ENCODE measurements at places on chromosomes 2 and 18. TPM values are rescaled to one million over a fixed set of nuclear protein-coding genes. Genes with fewer than 3 reads are reported as not detected.

GRCh38 chr2:165240916-165241315 lies 1.7 kb downstream of the SCN2A start:
- DNase-seq = no peak
- no peaks in the 10 kb centered on the region for H3K36me3 ChIP-seq
- H3K27me3 ChIP-seq = no peaks in the 10 kb centered on the region
- no peaks in the 10 kb centered on the region for H3K4me1 ChIP-seq
- no peak overlapping the region for H3K27ac ChIP-seq

GRCh38 chr18:45050712-45051601 lies 370.3 kb downstream of the SETBP1 start:
- H3K27me3 ChIP-seq = no peaks in the 10 kb centered on the region
- peak overlapping the region; percentile 33 for H3K27ac ChIP-seq

- no peak overlapping the region for H3K4me3 ChIP-seq
- no peaks in the 10 kb centered on the region for H3K27me3 ChIP-seq
- DNase-seq = no peak
Measured at GRCh38 chr2:108858894-108859293, 72.3 kb downstream of the CCDC138 start.

DNA sequence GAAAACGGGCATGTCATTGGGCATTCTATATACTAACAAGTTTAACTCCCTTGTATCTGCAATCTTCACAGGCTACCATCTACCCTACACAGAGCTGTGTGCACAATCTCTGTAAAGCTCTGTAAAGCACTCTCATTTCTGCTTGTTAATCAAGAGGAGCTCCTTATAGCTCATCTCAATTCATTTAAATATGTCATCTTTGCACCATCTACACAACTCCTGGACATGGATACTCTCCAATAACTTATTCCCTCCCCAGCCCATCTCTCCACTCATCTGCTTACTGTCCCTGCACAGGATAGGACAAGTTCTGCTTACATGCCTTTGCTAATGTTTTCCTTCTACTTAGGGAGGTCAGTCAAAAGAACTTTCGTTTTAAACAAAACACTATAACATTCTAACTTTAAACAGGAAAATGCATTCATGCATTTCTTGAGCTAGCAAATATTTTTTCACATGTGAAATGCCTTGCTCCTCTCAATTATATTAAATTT lies 61.4 kb downstream of the DPP4 start:
- no peak overlapping the region for H3K27ac ChIP-seq
- H3K4me3 ChIP-seq = no peak overlapping the region
- H3K27me3 ChIP-seq = no peaks in the 10 kb centered on the region
- no peak for DNase-seq
- no peaks in the 10 kb centered on the region for H3K4me1 ChIP-seq

GRCh38 chr18:11991021-11991795 lies 9.9 kb downstream of the IMPA2 start:
- no peak for DNase-seq
- no peaks in the 10 kb centered on the region for H3K27me3 ChIP-seq
- no peaks in the 10 kb centered on the region for H3K36me3 ChIP-seq
- H3K4me3 ChIP-seq = no peak overlapping the region
- H3K4me1 ChIP-seq = peaks cover 25% of the 10 kb centered on the region

DNA sequence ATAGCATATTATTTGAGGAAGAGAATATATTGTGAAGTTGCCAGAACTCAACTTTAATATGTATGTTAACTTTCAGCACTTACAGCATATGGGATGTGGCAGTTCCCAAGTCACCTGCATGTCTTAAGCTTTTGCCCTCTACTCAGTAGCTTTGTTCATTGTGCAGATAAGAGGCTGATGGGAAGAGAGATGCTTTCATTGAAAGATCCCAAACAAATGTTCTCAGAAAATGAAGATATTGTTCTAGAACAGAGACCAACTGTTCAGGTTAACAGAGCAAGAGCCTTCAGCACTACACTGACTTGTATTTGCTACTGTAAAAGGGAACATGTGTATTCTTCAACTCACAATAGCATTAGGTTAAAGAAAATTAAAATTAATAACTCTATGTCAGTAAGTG lies 28.1 kb downstream of the GAREM1 start:
- no peak for DNase-seq
- no peak overlapping the region for H3K27ac ChIP-seq
- no peaks in the 10 kb centered on the region for H3K36me3 ChIP-seq
- no peaks in the 10 kb centered on the region for H3K27me3 ChIP-seq
- H3K4me3 ChIP-seq = no peak overlapping the region
- H3K4me1 ChIP-seq = no peaks in the 10 kb centered on the region

- no peak overlapping the region for H3K27ac ChIP-seq
- no peak for DNase-seq
- peaks cover 19% of the 10 kb centered on the region for H3K36me3 ChIP-seq
- H3K4me3 ChIP-seq = no peak overlapping the region
Measured at GRCh38 chr2:31354837-31355236, 59.7 kb downstream of the XDH start.

DNA sequence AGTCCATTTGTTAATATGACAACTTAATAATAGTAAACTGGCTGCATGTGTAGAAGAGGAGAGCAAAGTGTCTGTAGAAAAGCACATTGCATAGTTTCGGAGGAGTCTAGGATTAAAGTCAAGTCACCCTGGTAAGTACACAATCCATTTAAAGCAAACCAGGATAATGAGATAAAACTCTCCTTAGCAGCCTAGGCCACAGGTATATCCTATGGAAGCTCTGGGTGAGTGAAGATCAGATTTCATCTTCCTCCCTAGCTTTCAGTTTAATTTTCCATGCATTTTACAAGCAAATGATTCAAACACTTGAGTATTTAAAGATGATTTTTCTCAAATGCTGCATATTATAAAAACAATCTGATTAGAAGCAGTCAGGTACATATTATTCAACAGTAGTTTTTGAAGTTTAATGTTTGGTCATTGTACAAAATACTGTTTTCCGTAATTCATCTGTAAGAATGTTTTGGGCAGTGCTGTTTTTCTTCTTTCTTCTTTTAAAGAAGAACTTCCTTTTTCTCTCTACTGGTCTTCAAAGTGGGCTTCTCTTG lies 10.2 kb downstream of the CERS6 start:
- no peak overlapping the region for H3K27ac ChIP-seq
- H3K4me1 ChIP-seq = peaks cover 18% of the 10 kb centered on the region
- DNase-seq = no peak
- no peaks in the 10 kb centered on the region for H3K36me3 ChIP-seq
- no peaks in the 10 kb centered on the region for H3K27me3 ChIP-seq
- no peak overlapping the region for H3K4me3 ChIP-seq

DNA sequence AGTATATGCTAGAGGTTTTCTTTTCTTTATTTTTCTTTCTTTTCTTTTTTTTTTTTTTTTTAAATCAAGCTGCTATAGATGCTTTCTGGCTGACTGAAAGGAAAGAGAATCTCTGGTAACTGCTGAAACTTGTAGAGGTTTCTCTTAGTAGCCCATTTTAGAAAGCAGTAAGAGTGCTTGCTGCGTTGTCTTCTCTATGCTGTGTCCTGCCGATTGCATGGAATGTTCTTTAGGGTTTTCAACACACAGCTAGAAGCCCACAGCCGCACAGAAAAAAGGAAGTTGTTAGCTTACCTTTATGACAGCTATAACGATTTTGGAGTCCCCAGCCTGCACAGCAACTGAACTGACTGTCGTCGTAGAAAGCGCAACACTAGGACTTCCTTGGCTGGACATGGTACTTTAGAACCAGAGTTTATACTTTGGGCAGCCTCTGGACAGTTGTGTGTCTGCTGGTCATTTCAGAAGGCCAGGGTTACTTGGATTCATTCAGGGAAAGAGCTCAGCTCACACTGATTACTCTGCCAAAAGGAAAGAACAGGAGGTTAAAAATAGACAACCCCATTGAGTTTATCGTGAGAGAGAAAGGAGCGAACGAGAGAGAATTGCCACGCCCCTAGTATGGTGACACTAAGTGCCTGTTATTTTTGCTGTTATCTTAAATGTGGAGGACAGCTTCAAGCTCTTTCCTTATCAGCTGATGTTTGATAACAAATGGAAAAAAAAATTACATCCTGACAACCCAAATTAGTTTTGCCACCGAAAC lies at the start of gene CCDC141:
TSS of gene CCDC141 (minus strand) at position 592 of the 766 bp plus-strand sequence. CDS start at position 396, 196 bp downstream.
- H3K4me1 ChIP-seq = peaks cover 19% of the 10 kb centered on the region
- H3K27me3 ChIP-seq = no peaks in the 10 kb centered on the region
- peaks cover 5% of the 10 kb centered on the region for H3K36me3 ChIP-seq
- peak; percentile 39 for DNase-seq
- H3K4me3 ChIP-seq = peak within 1 kb of the TSS; percentile 37

DNA sequence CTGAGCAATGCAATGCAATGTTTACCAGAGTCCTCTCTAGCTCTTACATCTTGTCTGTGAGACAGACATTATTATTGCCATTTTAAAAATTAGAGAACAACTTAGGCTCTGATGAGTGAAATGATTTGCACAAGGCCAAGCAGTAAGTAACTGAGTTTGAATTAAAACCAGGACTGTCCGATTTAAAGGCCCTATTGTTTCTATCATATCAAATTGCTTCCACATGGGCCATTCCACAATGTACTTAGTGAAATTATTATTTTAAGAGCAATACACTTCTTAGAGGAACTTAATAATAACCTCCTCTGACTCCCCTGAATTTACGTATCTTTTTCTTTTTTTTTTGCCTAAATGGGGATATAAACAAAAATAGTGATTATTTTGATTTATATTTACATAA lies 64.6 kb downstream of the PLCL1 start:
- DNase-seq = no peak
- no peak overlapping the region for H3K4me3 ChIP-seq
- H3K27ac ChIP-seq = no peak overlapping the region
- no peaks in the 10 kb centered on the region for H3K27me3 ChIP-seq
- no peaks in the 10 kb centered on the region for H3K36me3 ChIP-seq
- no peaks in the 10 kb centered on the region for H3K4me1 ChIP-seq

GRCh38 chr2:74751981-74752851 lies 81.7 kb upstream of the HK2 start:
- no peaks in the 10 kb centered on the region for H3K36me3 ChIP-seq
- peaks cover 2% of the 10 kb centered on the region for H3K27me3 ChIP-seq
- no peak for DNase-seq
- H3K4me3 ChIP-seq = no peak overlapping the region

- no peaks in the 10 kb centered on the region for H3K27me3 ChIP-seq
- DNase-seq = no peak
- H3K27ac ChIP-seq = no peak overlapping the region
- H3K4me3 ChIP-seq = no peak overlapping the region
- no peaks in the 10 kb centered on the region for H3K4me1 ChIP-seq
- no peaks in the 10 kb centered on the region for H3K36me3 ChIP-seq
Measured at GRCh38 chr2:208984376-208985090, 439.3 kb upstream of the MAP2 start.

DNA sequence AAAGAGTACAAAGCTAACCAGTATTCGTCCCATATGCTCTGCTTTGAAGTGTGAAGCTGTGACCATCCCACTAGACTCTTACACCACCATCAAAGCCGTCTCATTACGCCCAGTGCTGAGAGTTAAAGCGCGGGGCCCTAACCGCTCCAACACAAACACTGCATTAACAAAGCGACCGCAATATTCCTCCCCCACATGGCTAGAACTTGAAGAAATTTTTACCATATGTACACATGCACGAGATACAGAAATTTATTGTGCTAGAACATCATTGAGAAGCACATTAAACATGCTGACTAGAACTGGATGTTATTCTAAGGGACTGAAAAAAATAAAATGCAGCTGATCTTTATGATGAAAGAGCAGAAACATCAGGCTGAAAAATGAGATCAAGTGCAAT lies 20.5 kb downstream of the FTCDNL1 start:
- H3K27ac ChIP-seq = no peak overlapping the region
- H3K36me3 ChIP-seq = no peaks in the 10 kb centered on the region
- no peaks in the 10 kb centered on the region for H3K4me1 ChIP-seq
- no peak for DNase-seq

DNA sequence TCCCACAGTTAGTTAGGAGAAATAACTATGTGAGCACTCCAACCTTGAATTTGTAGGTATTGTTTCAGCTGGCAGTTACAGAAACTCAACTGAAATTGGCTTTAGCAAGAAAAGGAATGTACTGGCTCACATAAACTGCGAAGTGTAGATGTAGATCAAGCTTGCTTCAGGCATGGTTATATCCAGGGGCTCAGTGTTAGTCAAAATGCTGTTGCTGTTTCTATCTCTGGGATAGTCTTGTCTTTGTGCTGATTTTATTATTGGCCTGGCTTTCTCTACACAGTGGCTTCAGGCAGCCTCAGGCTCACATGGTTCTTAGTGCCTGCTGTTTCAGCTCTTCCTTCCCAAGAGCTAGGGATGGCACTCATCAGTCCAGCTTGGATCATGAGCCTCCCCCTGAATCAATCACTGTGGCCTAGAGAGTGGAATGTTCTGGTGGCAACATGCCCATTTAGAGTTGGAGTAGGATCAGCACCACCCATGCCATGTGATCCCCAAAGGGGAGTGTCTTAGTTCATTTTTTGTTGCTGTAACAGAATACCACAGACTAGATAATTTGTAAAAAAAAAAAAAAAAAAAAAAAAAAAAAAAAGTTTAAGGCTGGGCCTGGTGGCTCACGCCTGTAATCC lies 69.1 kb upstream of the FOXI3 start:
- no peak overlapping the region for H3K27ac ChIP-seq
- H3K27me3 ChIP-seq = peaks cover 7% of the 10 kb centered on the region
- H3K36me3 ChIP-seq = no peaks in the 10 kb centered on the region

GRCh38 chr2:217071416-217071815 lies 211.6 kb upstream of the TNP1 start:
- H3K27me3 ChIP-seq = no peaks in the 10 kb centered on the region
- H3K4me1 ChIP-seq = no peaks in the 10 kb centered on the region
- no peaks in the 10 kb centered on the region for H3K36me3 ChIP-seq
- no peak for DNase-seq
- no peak overlapping the region for H3K4me3 ChIP-seq

DNA sequence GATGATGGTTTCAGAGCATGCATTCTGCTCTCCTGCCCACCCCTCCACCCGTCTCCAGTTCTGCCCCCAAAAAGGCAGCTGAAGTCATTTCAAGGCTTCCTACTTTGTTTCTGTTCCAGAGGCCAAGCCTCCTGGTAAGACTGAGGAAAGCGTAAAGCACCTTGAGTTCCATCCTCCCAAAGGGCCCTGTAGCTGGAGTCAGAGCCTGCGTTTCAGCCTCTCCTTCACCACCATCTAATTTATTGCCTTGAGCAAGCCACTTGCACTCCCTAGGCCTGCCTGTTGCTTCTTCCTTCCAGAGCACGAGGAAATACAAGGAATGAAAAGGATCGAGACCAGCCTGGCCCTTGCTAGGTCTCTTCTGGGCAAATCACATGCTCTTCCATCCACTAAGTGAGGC lies 244.2 kb upstream of the RAB12 start:
- peaks cover 4% of the 10 kb centered on the region for H3K4me1 ChIP-seq
- no peaks in the 10 kb centered on the region for H3K36me3 ChIP-seq
- H3K27ac ChIP-seq = no peak overlapping the region
- no peak overlapping the region for H3K4me3 ChIP-seq
- DNase-seq = no peak
- H3K27me3 ChIP-seq = peaks cover 29% of the 10 kb centered on the region

- no peaks in the 10 kb centered on the region for H3K4me1 ChIP-seq
- no peak overlapping the region for H3K4me3 ChIP-seq
- no peaks in the 10 kb centered on the region for H3K36me3 ChIP-seq
- DNase-seq = no peak
- H3K27ac ChIP-seq = no peak overlapping the region
Measured at GRCh38 chr2:191230174-191230573, 15.0 kb upstream of the MYO1B start.

GREB1L gene
- 1.8 TPM for polyA plus RNA-seq

ICA1L gene
- 10.7 TPM for polyA plus RNA-seq

C2orf76 gene
- polyA plus RNA-seq = 11.9 TPM

LBX2 gene
- 47.8 TPM for polyA plus RNA-seq

STK16 gene
- 36.2 TPM for polyA plus RNA-seq

CCDC141 gene
- 0.70 TPM for polyA plus RNA-seq

L3MBTL4 gene
- polyA plus RNA-seq = 4.0 TPM

LYG2 gene
- polyA plus RNA-seq = 0.16 TPM

SFXN5 gene
- polyA plus RNA-seq = 20.0 TPM

GPN1 gene
- 41.5 TPM for polyA plus RNA-seq

C2orf74 gene
- polyA plus RNA-seq = 21.1 TPM
